ENCODE measurements at places on chromosomes 4 and X. TPM values are rescaled to one million over a fixed set of nuclear protein-coding genes. Genes with fewer than 3 reads are reported as not detected.

- H3K27me3 ChIP-seq: no peaks in the 10 kb centered on the region
- H3K36me3 ChIP-seq: no peaks in the 10 kb centered on the region
- no peak for DNase-seq
- H3K4me1 ChIP-seq: no peaks in the 10 kb centered on the region
These were observed 113.6 kb downstream of the ZNF518B start for GRCh38 chr4:10343656-10344055.

GRCh38 chr4:178937130-178937529 lies 1494.9 kb upstream of the AGA start:
- no peak for DNase-seq
- no peaks in the 10 kb centered on the region for H3K4me1 ChIP-seq
- no peak overlapping the region for H3K4me3 ChIP-seq
- H3K27ac ChIP-seq: no peak overlapping the region

DNA sequence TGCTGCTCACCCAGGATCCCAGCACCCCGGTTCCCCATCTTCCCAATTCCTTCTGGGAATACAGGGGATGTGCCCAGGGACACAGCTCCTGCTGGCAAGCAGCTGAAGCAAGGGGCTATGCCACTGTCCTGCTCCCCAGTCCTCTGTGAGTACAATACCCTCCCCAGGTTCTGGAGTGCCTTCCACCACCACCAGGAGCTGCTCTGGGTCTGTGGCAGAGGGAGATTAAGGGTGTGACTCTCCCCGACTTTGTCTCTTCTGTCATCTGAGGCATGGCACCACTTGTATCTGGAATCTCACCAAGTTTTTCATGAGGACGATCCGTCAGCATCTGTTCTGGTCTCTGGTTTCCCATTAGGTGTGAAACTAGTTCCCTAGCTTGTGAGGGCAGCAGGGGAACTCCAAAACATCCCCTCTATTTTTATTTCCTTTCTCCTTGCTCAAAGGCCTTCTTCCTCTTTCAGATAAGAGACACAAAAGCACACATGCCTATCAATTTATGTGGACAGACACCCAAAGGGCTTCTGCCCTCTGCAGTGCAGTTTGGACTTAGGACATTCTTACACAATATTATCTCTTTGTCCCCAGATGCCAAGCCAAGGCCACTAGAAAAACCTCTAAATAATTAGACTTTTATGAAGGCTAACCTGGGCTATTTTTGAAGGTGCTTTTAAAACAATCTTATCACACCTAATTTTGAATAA lies 26.8 kb downstream of the MGST2 start:
- H3K4me1 ChIP-seq: no peaks in the 10 kb centered on the region
- H3K36me3 ChIP-seq: peaks cover 11% of the 10 kb centered on the region
- no peak overlapping the region for H3K27ac ChIP-seq
- DNase-seq: no peak
- H3K27me3 ChIP-seq: no peaks in the 10 kb centered on the region

BCORL1 gene
- 32.2 TPM for total RNA-seq

WAS gene
- total RNA-seq: 0.22 TPM
